AG08395 (cell line): ENCODE measurements at places on chromosomes 5 and 9.

DNA sequence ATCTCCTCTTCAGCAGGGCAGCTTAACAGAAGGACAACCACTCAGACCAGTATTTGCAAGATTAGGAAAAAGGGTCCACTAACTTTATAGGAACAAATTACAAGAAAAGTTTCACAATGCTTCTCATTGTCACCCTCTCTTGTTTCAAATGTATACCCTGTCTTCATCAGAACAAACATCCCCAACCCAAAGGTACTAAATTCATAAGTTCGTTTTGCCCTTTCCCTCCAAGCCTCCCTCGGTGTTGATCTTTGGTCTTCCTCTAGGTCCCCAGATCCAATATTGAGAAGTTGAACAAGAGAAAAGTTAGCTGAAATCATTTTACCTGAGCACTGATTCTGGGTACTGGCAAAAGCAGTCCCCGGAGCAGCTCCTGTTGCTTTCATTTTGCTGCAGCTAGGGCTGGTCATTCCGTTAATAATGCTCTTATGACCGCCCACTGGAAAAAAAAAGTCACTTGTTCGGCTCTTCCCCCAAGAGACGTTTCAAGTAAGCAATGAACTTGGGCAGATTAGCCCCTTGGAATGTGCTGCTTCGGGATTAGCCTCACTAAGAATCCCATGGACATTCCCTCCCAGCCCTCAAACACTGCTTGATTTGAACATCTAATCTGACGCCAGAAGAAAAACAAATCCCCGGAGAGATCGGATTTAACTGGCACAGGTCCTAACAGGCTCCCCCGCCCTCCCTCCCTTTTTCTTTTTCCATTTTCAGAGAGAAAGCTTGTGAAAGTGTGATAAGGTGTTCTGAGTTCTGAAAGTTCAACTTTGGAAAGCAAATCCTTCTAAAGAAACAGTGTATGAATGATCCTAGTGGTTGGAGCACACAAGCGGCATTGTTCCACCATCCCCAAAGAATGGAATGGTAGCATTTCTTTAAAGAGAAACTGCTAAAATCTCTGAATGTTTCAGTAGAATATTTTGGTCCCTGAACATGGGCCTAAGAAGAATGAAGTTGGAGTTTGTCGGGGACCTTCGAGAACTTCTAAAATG lies 252.5 kb downstream of the TRPM3 start:
- DNase-seq, result peak; percentile 7

- DNase-seq, result no peak
Observed at GRCh38 chr5:52673495-52673894, 114.2 kb upstream of the ITGA1 start.

GRCh38 chr5:65535529-65535987 lies 27.4 kb downstream of the CENPK start:
- no peak for DNase-seq

- DNase-seq, result no peak
Observed at GRCh38 chr5:144332265-144332664, 161.6 kb downstream of the KCTD16 start.

DNA sequence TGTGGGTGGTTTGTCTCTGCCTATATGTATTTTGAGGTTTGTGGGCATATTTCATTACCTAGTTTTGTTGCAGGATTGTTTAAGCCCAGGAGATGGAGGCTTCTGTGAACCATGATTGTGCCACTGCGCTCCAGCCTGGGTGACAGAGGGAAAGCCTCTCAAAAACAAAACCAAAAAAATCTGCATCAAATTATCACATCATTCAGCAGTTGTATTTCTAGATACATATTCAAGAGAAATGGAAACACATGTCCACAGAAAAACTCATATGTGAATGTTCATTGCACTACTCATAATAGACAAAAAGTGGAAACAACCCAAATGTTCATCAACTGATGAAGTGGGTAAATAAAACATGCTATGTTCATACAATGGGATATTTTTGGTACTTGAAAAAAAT lies 29.9 kb downstream of the HSPA4 start:
- DNase-seq, result no peak

GRCh38 chr9:35618325-35618727 lies at the start of gene CD72:
Gene CD72, minus strand, starts transcription at chr9:35618413. Its CDS starts 110 bp downstream, at chr9:35618303.
- DNase-seq, result no peak

DNA sequence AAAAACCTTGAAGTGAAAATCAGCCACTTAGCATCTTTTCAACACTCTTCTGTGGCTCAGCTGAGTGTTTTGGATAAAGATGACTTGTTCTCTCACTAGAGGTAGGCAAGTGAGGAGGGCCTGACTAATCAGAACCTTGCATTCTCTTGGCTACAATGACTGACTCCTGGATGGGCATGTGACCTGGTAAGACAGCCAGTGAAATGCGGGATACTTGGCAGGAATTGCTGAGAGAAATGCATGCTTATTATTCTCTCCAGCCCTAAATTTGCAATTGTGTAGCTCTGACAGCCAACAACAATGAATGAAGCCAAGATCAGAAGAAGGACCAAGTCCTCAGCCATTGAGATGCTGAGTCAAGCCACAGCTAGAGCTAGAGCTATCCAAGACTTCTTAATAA lies 490.5 kb upstream of the ZNF608 start:
- no peak for DNase-seq

DNA sequence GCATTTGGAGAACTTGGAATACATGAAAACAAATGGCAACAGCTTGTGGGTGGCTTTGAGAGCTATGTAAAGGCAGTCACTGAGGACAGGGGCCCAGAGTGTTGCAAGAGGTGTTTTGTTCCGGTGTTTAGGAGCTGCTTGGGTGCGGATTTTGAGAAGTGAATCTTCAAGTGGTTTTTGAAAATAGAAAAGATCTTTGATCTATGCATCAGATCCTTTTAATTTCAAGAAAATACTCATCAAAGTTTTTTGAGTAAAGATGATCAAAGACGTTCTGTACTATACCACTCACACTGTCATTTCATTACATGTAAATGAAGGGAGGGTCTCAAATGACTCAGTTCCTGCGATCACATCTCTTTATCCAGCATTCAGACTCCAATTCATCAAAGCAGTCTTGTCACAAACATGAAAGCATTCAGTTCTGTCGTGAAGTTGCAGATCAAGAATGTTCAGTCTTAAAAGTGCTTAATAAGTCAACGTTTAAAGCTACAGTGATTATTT lies 112.5 kb downstream of the WDR41 start:
- no peak for DNase-seq

DNA sequence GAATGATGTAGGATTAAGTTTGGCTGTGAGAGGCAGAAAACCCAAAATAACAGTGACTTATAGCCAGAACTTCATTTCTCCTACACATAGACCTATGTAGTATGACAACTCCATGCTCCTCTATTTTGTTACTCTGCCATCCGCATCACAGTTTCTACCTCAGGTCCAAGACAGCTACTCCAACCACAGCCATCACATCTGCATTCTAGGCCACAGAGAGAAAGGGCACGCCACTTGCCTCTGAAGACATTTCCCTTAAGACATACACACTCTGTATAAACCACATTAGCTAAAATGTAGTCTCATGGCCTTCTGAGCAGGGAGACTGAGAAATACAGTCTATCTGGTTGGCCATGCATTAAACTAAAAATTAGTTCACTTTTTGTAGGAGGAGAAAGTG lies 10.0 kb downstream of the SPINK4 start:
- DNase-seq, result no peak

DNA sequence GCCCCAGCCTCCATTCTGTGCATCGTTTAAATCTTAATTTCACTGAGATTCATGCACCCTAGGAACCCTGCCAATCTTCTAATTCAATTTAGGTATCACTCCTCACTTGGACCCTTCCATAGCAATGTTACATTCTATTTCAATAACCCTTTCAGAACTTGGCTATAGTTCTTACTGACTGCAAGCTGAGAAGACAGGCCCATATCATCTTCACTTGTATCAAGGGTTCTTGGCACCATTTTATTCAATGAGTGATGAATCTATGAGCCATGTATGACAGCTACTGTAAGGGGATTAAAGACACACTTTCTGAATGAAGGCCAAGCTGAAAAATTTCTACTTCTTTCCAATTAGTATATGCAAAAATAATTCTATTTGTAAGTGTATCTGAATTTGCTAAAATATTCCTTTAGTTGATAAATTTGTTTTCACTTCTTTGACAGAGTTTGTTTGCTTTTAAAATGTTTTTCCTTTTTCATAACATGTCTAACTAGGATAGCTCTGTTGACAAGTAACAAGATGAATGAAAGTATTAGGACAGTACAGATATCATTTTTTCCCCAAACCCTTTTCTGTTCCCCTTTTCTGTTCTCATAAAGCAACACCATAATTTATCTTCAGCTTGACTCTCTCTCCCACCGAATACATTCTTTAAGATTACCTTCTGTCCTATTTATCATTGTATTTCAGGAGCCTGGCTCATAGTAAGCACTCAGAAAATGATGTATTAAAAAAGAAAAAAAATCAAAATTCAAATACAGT lies 9.6 kb downstream of the ITGA2 start:
- no peak for DNase-seq

DNA sequence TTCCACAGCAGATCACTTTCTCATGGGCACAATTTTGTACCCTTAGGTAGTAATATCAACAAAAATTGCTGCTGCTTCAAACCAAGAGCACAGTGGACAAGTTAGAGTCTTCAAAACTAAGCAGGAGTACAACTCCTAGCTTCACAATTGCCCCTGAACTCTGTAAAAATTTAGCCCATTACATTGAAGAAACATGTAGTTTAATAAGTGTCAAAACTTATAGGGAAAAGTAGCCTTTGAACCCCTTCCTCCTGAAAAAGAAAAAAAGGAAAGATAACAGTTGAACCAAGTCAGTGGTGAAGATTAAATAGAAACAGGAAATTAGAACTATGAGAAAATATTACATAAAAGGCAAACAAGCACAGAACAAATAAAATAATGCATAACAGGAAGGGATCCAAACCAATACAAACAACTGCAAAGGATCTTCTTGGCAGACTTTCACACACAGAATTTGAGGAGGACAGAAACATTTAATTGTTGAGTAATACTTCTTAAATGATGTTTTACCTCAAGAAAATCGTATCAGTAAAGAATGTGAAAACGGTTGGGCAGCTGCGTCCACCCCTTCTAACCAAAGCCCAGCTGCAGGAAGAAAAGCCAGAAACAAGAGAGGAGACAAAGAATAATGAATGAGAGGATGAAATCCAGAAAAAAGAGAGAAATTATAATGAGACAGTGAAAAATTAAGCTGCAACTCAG lies 636.0 kb downstream of the NR2F1-AS1 start:
- peak; percentile 44 for DNase-seq

GRCh38 chr5:18311266-18311665 lies 677.0 kb downstream of the TAF11L14 start:
- no peak for DNase-seq

DNA sequence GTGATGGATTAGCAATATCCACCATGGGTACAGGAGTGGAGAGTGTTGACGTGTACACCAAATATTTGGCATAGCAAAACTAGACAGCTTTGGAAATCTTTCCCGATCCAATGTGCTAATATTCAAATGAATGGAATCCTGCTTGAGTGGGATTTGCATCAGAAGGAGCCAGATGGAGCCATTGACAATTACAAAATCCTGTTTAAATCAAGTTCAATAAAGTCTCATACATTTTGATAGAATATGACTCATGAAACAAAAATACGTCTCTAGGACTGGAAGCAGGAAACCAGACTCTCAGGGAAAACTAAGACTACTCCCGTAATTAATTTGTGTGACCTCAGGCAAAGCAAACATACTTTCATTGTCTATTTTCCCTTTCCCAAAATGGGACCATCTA lies 13.0 kb downstream of the TNC start:
- no peak for DNase-seq

DNA sequence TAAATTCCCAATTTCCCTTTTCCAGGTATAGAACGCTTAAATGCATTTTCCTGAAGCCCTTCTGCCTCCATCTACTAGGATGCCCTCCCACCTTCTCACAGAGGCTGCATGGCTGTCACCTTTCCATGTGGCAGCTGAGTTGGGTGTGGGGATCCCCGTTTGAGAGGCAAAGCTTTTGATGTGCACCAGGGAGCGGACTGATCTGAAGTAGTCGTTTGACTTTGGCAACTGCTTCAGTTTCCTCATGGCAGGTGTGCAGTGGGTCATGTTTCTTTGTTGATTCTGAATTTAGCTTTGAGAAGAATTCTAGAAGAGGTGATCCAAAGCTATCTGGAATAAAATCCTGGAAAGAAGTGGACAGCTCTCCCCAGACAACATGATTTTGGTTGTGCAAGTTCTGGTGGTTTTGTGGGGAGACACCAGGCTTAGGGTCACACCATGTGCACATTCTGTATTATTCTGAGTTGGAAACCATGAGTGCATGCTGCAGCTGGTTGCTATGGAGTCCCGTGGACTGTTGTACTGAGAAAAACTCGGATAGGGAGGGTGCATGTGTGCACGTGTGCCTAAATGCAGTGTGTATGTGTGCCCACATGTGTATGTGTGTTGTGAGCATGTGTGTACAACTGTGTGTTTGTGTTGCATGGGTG lies 63.5 kb downstream of the GADD45G start:
- DNase-seq, result no peak
